ENCODE measurements at places on chromosomes 4 and X.

GRCh38 chrX:3962511-3963311, 249.3 kb upstream of the PRKX start:
- DNase-seq = peak; percentile 29

GRCh38 chrX:19625612-19626011, 110.3 kb upstream of the MAP3K15 start:
- peak; percentile 30 for DNase-seq

- DNase-seq = peak; percentile 10
Measured at GRCh38 chr4:31169846-31170245, 449.7 kb downstream of the PCDH7 start.

DNA sequence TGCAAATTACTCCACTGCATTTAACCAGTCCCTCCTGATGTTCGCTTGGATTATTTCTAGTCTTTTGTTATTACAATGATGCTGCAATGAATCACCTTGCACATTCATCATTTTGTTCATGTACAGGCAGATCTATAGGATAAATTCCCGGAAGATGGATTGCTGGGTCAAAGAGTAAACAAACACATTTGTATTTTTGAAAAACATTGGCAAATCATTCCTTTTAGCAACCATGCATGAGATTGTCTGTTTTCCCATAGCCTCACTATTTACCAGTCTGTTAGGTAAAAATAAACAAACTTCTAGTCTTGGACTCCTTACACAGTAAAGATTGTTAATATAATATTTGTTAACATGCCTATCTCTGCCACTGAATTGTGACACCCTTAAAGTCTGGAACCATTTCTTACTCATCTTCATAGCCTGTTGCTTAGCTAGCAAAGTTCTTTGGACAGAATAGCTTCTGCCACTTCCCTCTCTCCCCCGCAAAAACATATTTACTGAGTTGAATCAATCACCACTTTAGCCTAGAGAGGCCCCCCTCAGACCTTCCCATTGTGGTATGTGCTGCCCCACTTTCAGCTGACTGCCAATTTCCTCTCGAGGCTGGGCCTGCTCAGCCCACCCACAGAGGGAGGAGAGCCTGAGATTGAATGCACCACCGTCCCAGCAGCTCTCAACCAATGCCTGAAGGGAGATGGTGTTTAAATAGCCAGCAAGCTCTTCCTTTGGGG, 108.4 kb upstream of the ATXN3L start:
- peak; percentile 16 for DNase-seq

DNA sequence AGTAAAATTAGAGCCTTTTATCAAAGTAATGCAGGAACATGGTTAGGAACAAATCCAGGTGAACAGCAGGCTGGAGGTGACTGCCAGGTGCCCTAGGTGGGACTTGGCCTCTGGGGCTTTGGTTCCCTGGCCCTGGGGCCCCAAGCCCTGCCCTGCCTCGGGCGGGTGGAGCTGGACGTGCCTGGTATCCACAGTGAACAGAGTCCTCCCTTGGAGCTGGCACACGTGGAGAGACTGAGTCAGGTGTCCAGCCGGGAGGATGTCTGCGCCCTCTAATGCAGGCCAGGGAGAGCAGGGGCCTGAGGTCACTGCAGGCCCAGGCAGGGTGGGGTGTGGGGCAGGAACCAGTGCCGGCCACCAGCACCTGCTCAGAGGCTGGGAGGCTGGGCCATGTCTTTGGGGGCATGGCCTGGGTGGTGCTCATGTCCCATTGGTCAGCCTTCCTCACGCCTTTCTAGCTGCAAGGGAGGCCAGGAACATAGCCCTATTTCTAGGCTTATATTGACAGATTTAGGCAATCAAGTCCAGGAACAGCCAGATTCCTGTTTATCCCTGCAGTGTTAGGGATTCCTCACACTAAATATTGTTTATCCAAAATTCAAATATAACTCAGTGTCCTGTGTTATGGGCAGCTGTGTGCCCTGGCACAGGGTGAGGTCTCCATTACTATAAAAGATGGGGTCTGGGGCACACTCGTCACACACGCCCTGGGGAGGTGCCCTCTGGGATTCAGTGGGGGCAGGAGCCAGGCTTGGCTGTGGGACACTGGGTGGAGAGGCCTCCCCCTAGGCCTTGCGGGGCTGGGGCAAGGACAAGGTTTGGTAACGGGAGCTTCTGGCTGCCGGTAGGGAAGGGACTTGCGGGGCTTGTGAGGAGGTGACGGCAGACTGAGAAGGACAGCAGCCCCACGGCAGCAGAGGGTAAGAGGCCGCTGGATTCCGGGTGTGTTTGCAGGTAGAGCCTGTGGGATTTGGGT, 14.3 kb upstream of the NAT8L start:
- DNase-seq = no peak

DNA sequence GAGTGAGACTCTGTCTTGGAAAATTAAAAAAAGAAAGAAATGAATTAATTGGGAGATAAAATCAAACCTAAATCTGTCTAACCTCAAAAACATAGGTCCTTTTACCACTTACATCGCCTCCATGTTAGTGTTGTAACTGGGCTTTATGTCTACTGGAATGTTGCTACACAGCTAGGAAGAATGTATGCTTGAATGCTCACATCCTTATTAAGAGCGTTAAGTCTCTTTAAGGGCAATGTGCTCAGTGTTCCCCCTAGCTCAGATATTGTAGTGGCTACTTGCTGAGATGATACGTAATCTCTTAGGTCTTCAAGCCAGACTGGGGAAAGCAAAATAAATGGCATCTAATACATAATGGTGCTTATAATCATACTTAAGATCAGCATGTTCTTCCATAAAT, 1072.8 kb downstream of the PDHA2 start:
- DNase-seq = peak; percentile 23

GRCh38 chr4:187480146-187481145, 515.1 kb upstream of the ZFP42 start:
- no peak for DNase-seq

- DNase-seq = no peak
Measured at GRCh38 chr4:76957004-76957738, 7.6 kb downstream of the SEPTIN11 start.

DNA sequence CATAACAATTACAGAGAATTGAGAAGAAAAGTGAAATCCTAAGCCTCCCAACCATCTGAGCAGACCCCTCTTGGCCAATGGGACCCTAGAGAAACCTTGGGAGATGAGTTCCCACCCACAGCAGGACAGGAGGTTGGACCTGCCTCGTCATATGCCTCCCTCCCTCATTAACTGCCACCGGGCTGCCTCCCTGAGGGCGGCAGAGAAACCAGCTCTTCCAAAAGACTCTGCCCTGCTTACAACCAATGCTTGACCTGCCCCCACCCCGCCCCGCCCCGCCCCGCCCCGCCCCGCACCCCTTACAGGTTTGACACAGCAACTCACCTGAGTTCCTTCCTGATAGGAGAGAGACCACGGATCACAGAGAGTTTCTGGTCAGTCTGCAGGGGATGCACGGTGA, 86.1 kb downstream of the ADRA2C start:
- DNase-seq = no peak

DNA sequence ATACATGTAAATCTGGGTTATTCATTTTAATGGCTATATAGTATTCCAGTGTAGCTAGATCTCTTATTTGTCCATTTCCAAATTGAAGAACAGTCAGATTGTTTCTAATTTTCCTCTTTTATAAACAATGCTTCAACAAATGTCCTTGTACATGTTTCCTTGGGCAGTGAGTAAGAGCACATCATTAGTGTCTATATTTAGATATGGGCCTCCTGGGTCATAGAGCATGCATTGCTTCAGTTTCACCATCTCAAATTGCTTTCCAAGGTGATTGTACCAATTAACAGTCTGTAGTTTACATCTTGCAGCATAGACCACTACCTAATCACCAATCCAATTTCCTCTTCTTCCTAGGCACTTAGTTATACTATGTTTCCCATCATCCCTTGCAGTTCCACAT, 13.4 kb downstream of the PHKA2 start:
- DNase-seq = no peak

DNA sequence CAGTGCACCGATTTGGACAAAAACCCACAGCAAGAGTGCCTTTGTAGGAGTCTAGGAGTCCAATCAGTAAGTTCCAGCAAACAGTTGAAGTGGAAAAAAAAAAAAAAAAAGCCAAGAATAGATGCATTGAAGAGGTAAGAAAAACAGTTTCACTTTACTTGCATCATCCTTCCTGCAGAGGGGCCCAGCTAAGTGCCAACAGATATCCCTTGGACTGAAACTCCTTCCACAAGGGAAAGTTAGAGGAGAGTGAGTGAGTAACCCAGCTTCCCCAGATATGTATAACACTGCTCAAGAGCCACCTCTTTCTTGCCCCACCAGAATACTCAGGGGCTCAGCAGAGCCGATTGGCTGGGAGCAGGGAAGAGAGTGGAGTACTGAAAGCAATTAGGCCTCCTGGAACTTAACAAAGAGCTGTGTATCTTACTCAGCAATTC, 617.7 kb upstream of the SMIM31 start:
- DNase-seq = peak; percentile 65

GRCh38 chr4:89249716-89250361, 57.8 kb downstream of the GPRIN3 start:
- peak; percentile 50 for DNase-seq

DNA sequence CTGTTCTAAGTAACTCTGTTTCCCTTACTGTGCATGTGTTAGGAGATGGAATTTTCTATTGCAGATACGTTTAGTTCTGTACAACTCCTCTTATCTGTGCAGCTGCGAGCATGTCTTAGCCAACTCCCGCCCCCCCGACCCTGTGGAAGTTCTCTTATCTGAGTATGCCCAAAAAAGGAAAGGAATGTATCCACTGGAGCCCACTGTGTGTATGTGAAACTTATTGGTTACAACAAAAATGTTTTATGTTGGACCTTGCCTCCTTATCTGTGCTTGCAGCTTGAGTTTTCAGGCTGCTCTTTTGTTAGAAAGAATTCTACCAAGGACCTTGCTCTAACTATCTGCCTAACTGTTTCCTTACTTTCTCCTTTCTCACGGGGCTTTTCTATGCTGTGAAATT, 24.2 kb upstream of the DCAF8L2 start:
- DNase-seq = peak; percentile 37

DNA sequence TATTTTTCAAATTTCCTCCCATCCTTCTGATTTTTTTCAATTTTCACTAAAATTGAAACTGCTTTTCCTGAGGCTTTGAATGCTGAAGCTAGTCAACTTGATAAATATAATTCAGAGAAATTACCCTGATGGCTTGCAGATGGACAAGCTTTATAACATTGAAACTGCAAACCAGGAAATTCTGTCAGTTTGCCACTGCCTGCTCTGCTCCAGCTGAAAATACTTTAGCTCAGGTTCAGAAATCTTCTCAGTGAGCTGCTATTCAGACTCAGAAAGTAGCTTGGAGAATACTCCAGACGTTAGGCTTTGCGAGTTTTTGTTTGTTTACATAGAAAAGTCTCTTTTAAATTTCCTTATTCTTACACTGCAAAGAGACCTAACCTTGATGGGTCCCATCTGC, 1574.7 kb downstream of the STIM2 start:
- DNase-seq = peak; percentile 25

GRCh38 chr4:22906045-22906444, 213.3 kb downstream of the GBA3 start:
- no peak for DNase-seq
